ENCODE measurements at places on chromosomes 11 and 22.

GRCh38 chr22:23789121-23789520 lies 2.4 kb downstream of the SMARCB1 start:
- no peak for DNase-seq

DNA sequence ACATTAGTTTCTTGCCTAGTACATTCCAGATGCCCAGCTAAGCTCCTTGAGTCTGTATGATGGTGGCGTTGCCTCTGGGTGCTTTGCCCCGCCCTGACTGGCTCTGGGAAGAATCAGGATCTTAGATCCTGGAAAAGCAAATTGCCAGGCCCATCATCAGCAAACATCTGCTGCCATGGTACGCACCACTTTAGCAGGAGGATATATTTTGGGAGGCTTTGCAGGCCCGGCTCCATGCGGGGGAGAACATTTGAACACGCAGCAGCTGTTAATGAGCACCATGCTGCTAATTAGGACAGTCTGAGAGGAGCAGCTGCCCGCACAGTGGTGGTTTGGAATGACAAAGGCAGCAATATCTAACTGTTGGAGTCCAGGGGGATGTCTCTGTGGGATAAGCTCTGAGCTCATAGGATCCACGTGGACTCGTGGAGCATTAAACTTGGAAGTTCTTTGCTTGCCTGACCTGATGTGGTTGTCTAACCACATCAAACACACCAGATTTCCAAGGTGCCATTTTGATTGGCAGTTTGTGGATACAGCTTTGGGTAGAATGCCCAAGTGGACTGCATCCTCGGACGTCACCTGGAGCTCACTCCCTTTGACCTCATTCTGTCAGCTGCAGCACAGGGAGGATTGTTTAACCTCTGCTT lies 217.0 kb upstream of the ZBED5 start:
- no peak for DNase-seq

DNA sequence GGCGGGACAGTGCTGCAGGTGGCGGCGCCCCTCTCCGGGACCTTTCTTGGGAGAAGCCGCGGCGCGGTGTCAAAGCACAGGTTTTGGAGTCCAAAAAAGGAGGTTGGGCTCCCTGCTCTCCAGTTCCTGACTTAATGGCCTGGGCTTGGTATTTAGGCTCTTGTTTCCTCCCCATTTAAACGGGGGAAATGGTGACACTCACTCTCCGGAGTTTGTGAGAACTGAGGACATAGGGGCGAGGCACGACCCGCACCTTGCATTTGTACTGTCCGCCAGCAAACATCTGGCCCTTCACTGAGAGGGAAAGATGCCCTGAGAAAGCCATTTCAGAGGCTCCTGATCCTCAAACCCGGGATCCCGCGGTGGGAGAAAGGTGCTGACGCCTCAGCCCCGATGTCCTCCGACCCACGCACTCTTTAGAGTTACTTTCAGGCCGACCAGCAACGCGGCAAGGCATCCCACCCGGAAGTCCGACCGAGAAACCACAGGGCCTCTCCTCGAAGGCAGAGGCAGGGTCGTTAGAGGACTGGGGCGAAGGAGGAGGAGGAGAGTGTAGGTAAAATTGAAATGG lies 2.9 kb upstream of the WDR74 start:
- peak; percentile 29 for DNase-seq

GRCh38 chr22:45529971-45530575 lies 27.4 kb downstream of the FBLN1 start:
- peak; percentile 36 for DNase-seq

DNA sequence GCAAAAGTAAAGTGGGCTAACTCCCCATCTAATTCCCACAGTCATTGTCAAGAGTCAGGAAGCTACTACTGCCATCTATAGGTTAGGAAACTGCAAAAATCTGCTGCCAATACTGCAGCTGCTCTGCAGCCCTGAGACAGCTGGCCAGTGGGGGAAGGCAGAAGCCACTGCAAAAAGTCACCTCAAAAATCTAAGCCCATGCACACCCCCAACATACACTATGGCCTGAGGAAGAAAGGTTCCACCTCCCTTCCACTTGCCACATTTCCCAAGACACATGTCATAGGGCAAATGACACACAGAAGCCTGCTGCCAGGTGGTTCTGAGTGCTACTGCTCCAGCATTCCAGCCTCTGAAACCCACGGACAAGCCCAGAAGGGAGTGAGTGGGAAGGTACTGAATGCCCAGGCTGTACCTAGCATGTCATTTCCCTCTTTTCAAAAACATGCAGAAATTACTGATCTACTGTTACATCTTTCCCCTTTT lies 36.9 kb downstream of the DGCR2 start:
- DNase-seq = peak; percentile 65

GRCh38 chr22:28771195-28771791 lies 1.2 kb upstream of the CCDC117 start:
- no peak for DNase-seq
